ENCODE measurements at places on chromosomes 2 and 18.

DNA sequence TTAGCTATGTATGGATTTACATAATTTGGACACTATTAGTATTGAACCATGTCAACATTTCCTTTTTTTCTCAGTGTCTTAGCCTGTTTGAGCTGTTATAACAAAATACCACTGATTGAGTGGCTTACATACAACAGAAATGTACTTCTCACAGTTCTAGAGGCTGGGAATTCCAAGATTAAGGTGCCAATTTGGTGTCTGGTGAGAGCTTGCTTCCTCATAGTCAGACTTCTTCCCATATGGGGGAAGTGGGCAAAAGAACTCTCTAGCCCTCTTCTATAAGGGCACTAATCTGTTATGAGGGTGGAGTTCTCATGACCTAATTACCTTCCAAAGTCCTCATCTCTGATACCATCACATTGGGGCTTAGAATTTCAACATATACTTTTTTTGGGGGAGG, 12.6 kb downstream of the ZNF804A start:
- no peak for DNase-seq

- DNase-seq = no peak
Observed at GRCh38 chr2:222208010-222208690, 90.6 kb downstream of the PAX3 start.

- DNase-seq = no peak
Observed at GRCh38 chr2:48508461-48509124, 21.4 kb upstream of the STON1 start.

DNA sequence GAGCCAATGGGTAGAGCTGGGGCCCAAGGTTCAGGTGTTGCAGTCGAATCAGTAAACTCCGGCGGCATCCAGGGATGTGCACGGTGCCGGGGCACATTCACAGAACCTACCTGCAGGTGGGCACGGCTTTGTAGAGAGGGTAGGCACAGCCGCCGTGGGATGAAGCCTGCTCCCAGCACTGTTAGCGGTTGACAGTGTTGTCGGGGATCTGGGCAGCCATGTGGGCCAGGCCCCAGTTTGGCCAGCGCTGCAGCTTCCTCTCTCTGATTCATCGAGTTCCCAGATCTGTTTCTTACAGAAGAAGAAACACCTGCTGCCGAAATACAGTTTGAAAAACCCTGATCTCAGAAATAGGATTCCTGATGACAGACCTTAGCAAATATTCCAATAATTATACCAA, 274.8 kb downstream of the AGAP1 start:
- no peak for DNase-seq
